ENCODE measurements at places on chromosomes 1 and 21.

DNA sequence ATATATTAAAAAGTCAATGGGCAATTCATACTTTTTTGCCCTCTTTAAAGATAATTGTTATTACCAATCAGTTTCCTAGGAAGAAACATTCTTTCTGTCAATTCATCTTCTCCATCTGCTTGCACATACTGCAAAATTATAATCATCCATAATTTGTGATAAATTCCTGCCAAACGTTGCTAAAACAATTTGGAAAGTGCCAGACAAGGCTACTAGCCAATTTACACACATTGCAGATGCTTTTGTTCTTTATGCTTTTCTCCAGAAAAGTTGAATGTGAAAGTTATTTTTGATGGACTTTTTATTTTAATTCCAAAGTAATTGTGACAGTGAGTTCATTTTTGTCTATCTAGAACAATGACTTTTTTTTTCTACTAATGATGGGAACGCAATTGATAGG is 992.8 kb upstream of the ADGRL2 start:
- no peak for DNase-seq

- no peak for DNase-seq
Observed at GRCh38 chr1:1344655-1345361, 4.4 kb downstream of the DVL1 start.

GRCh38 chr1:118650107-118650807 is 337.9 kb downstream of the TBX15 start:
- DNase-seq = no peak

DNA sequence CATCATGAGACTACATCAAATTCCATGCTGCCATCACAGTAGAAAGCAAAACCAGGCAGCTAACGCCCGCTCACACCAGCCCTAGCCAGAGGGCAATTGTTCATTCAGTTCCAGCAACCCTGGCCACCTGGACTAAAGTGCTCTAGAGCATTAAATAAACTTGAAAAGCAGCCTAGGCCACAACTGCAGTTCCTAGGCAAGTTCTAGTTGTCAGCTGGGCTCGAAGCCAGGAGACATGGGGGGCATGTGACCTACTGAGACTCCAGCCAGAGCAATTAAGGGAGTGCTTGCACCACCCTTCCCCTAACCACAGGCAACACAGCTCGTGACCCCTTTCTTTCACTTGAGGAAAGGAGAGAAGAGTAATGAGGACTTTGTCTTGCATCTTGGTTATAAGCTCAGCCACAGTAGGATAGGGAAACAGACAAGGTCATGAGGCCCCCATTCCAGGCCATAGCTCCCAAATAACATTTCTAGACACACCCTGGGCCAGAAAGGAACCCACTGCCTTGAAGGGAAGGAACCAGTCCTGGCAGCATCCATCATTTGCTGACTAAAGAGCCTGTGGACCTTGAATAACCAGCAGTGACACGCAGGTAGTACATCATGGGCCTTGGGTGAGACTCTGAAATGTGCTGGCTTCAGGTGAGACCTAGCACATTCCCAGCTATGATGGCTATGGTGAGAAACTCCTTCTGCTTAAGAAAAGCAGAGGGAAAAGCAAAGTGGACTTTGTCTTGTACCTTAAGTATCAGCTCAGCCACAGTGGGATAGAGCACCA is 77.0 kb downstream of the ZZZ3 start:
- DNase-seq = peak; percentile 92

DNA sequence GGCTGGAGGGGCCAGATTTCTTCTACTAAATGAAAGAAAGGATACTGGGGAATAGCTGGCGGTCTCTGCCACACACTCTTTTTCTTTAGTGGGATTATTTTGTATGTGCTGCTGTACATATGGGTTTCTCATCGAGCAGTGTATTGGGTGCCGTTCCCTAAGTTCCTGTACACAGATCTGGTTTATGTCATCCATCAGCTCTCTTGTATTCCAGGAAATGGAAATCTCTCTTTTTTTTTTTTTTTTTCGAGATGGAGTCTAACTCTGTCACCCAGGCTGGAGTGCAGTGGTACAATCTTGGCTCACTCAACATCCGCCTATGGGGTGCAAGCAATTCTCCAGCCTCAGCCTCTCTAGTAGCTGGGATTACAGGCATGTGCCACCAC is 27.0 kb upstream of the NID1 start:
- no peak for DNase-seq

- DNase-seq = no peak
Observed at GRCh38 chr1:118535901-118536300, 350.9 kb upstream of the SPAG17 start.

- peak; percentile 75 for DNase-seq
Observed at GRCh38 chr1:214328770-214329469, 48.0 kb downstream of the SMYD2 start.

DNA sequence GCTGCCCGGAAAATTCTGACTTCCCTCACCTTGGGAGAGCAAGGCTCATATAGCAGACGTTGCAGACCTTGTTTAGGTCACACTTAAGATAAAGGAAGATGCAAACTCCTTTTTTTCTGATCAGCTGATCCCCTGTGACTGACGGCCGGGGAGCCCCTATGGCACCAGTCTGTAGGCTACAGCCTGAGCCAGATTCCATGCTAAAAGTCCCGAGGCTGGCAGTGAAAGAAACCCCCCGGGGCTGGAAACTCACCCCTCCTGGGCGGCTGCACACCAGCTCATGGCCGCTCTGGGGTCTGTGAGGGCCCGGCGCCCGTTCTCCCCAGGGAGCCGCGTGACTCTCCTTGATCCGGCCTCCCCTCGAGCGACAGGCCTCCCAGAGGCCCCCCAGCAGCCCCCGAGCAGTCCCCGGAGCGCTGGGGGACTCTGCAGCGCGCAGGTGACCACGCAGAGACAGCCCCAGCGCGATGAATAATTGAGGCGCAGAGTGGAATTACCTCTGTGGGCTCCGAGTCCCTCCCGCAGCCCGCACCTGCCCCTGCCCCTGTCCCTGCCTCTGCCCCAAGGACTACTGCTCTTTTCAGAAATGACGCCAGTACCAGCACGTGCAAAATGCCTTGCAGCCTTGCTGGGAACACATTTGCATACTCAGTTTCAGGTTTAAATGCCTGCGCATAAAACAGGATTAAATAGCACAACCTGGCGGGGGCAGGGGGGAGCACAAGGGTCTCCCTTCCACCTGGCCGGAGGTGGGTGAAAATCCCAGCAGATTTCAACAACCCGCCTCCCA is 62.6 kb upstream of the CLDN14 start:
- no peak for DNase-seq

GRCh38 chr1:31373897-31374486 is 1.1 kb upstream of the FABP3 start:
- DNase-seq = no peak

- no peak for DNase-seq
Observed at GRCh38 chr1:202176949-202177927, 16.4 kb upstream of the LGR6 start.

GRCh38 chr1:17521946-17522612 is 17.4 kb upstream of the ARHGEF10L start:
- DNase-seq = no peak

Measured in hematopoietic multipotent progenitor cell treated with erythropoietin and hydrocortisone succinate and interleukin-3 and kit ligand, for 8 days (in vitro differentiated cells).